ENCODE measurements at places on chromosomes 16 and 17.

GRCh38 chr17:82350182-82351030 lies 8.6 kb upstream of the TEX19 start:
- DNase-seq: no peak

DNA sequence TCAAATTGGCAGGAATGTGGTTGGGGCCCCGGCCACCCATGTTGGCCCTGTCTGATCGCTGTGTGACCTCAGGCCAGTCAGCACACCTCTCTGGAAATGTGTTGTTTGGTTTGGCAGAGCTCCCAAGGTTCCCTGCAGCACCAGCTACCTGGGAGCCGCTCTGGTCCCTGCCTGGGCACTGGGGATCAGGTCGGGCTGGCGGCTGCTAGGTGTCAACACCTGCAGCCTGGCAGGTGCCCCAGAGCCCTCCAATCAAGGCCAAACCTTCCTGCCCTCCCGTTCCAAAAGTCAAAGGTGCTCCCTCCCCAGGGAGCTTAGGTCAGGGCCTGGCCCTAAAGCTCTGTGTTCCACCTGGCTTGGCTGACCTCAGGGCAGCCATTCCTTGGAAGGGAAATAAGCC lies 55.9 kb downstream of the ZDHHC7 start:
- no peak for DNase-seq

- no peak for DNase-seq
Observed at GRCh38 chr16:65070831-65071432, 50.9 kb downstream of the CDH11 start.

DNA sequence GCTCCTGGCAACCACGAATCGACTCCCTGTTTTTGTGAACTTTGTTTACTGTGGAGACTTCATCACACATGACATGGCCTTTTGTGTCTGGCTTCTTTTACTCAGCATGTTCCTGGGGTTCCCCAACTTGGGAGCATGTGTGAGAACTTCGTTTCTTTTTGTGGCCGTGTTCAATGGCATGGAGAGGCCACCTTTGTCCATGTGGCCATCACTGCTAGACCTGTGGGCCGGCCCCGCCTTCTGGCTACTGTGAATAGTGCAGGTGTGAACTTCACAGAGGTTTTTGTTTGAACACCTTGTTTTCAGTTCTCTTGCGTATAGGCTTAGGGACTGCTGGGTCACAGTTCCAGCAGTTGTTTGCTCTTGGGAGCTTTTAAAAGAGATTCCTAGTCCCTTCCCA lies 5.7 kb upstream of the SLC38A8 start:
- no peak for DNase-seq

DNA sequence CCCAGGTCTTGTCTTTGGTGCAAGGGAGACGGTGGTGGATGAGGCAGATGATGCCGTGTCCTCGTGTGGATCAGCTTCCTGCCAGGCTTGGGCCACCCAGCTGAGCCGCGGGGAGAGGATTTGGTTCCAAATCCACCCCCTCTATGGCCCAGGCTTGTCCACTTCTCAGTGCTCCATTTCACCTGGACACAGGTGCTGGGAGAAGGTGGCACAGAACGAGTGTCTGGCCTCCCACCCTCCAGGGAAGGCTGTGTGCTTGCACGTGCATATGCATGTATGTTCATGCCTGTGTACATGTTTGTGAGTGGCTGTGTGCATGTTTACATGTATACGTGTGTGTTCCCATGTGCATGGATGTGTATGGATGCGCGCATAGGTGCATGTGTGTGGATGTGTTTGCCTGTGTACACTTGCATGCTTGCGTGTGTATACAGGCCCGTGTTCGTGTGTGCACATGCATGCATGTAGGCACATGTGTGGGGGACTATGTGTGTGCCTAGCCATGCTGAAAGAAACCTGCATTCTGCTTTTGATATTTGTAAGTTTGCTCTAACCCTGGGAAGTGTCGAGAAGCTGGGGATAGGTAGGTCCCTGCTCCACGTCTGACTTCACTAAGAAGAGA lies 196.3 kb downstream of the IRF8 start:
- no peak for DNase-seq
